ENCODE measurements at places on chromosomes 13 and 19. TPM values are rescaled to one million over a fixed set of nuclear protein-coding genes. Genes with fewer than 3 reads are reported as not detected.
A peak's percentile ranks its signal among the peaks of the same experiment; 100 is the strongest.

DNA sequence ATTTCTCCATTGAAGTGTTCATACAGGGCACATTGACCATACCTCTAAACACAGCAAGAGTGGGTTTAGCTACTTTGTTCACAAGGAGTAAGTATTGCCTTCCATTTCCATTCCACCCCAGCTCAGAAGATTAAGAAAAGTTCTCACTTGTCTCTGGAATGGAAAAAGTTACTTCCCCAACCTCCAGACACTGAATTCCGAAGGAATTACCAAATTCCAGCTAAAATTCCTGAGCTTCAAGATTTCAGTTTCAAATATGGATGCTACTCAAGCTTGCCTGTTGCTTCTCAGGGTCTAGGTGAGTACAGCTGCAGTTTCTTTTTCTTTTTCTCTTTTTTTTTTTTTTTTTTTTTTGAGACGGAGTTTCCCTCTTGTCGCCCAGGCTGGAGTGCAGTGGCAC is 33.6 kb downstream of the TEX26 start:
- DNase-seq, result no peak

GRCh38 chr19:6822311-6822670 is 49.8 kb downstream of the VAV1 start:
- DNase-seq, result no peak

- peak; percentile 21 for DNase-seq
These were observed 203.5 kb downstream of the ENOX1 start for GRCh38 chr13:43583321-43583720.

GRCh38 chr19:1252221-1252820 is 3.9 kb downstream of the MIDN start:
- DNase-seq, result peak; percentile 87

The SULT2A1 gene
- not detected for total RNA-seq

The ZNF724 gene
- 3.3 TPM for total RNA-seq

The TMIGD2 gene
- total RNA-seq, result not detected

GRCh38 chr13:76210262-76210661 is 574.1 kb downstream of the LMO7 start:
- DNase-seq, result no peak

DNA sequence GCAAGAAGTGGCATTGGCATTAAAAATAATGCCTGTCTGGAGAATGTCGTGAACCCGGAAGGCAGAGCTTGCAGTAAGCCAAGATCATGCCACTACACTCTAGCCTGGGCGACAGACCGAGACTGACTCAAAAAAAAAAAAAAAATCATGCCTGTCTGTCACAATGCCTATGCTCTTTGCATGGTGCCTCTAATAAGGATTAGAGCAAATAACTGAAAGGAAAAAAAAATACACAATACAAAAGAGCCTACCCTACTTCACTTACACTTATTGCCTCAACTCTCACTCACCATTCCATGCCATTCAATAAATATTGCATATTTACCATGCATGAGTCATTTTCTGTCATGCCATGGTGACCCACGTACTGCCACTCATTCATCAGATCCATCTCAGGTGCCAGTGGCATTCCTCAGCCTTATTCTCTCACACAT is 49.1 kb downstream of the TBC1D4 start:
- no peak for DNase-seq

The LILRA5 gene
- total RNA-seq, result not detected

GRCh38 chr19:47428177-47428894 is 9.0 kb upstream of the MEIS3 start:
- DNase-seq, result peak; percentile 94

DNA sequence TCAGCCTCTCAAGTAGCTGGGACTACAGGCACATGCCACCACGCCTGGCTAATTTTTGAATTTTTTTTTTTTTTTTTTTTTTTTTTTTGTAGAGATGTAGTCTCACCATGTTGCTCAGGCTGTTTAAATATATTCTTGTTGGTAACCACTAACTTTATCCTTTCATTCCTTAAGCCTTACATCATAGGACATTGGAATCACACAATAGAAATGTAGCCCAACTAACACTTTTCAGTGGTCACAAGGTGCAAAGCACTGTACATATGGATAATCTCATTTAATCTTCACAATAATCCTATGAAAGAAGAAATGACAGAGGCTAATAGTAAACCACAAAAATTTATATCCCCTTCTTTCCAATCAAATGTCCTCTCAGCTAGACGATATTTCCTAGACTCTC is 417.8 kb upstream of the DACH1 start:
- DNase-seq, result no peak

DNA sequence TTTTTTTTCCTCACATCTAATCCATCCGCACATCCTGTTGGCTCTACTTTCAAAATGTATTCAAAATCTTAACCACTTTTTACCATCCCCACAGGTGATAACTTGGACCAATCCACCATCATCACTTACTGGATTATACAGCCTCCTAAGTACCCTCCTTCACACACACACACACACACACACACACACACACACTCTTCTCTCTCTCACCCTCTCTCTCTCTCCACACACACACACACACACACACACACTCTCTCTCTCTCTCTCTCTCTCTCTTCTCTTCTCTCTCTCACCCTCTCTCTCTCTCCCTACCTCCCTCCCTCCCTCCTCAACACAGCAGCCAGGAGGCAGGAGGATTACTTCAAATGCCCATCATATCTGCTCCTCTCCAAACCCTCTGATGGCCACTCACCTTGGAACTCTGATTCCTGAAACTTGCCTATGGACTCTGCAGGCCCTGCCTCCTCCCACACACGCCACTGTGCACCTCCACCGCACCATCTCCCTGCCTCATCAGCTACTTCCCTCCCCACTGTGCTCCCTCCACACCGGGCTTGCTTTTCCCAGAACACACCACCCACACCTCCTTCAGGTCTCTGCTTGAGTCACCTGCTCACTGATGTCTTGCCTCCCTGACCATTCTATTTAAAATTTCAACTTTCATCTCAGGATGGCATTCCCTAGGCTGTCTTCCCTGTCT is 39.7 kb downstream of the RCBTB2 start:
- no peak for DNase-seq

GRCh38 chr13:28710161-28710560 is 8.6 kb downstream of the SLC46A3 start:
- no peak for DNase-seq

The CGB1 gene
- total RNA-seq, result not detected

GRCh38 chr13:19184176-19184575 is 2.6 kb upstream of the TUBA3C start:
- DNase-seq, result no peak

The ATP8A2 gene
- under 0.01 TPM for total RNA-seq

DNA sequence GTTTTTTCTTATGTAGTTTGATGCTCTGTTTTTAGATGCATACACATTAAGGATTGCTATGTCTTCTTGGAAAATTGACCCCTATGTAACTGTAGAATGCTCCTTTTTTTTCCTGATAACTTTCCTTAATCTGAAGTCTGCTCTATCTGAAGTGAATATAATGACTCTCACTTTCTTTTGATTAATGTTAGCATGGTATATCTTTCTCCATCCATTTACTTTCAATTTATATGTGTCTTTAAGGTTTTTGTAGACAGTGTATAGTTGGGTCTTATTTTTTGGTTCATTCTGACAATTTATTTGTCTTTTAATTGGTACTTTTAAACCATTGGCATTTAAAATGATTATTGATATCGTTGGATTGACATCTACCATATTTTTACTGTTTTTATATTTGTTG is 92.3 kb downstream of the URI1 start:
- no peak for DNase-seq

DNA sequence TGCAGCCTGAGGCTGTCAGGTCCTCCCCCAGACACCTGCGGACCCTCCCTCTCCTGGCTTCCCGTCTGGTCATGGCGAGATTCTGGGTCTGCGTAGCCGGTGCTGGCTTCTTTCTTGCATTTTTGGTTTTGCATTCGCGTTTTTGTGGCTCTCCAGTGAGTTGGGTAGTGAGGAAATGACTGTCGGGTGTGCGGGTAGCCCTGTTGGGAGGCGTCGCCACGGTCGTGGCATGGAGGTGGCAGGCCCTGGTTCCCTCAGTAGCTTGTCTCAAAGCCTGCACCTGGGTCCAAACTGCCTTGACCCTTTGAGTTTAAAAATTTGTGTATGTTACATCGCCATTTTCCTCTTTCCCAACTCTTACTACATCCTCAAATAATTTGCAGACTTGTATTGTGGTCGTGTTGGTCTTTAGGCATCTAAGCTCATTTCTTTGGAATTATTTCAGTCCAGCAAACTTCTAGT is 344 bp downstream of the NHLRC3 start:
- DNase-seq, result peak; percentile 24

DNA sequence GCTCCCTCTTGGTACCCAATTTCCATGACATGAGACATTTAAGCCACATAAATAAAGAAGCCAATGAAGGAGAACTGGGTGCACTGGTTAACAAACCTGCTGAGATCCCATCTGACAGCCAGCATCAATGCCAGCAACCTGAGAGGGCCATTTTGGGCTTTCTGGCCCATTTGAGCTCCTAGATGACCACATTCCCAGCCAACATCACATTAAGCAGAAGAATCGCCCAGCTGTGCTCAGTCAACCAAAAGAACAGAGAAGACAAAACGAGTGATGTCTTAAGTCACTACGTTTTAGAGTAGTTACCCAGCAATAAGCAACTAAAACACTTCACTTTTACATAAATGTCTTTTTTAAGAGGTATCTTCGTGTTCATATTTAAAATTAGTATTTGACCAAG is 21.9 kb downstream of the LCP1 start:
- no peak for DNase-seq

DNA sequence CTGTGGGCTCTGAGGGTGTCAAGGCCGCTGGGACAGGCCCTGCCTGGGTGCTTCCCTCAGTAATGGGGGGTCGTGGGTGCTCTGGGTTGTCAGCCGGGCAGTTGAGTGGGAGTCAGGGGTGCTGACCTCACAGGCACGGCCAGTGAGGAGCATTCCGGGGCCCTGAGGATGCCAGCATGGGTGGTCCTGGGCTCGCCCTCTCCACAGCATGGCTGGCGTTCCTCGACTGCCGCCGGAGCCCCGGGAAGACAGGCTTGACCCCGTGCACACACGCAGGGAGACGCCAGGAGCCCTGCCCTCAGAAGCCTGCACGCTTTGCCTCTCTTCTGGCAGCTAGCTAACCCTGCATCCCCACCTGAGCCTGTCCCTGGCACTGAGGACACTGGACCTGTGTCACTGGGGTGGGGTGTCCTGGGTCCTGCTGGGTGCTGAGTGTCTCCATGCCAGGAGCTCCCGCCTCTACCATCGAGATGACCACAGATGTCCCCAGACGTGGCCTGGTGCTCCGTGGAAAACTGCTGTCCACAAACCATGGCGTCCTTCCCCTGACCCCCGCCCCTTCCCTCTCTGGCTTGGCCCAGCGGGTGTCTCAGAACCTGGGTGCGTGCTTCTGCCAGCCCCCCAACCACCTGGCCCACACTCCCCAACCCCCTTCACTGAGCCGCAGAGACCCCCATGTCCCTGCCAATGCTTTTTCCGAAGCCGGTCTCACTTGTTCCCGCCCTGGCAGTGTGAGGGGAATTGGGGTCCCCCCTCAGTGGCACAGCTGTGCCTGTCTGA is 4.4 kb upstream of the NDUFS7 start:
- no peak for DNase-seq

The LHB gene
- not detected for total RNA-seq

The ICAM4 gene
- total RNA-seq, result 0.22 TPM

DNA sequence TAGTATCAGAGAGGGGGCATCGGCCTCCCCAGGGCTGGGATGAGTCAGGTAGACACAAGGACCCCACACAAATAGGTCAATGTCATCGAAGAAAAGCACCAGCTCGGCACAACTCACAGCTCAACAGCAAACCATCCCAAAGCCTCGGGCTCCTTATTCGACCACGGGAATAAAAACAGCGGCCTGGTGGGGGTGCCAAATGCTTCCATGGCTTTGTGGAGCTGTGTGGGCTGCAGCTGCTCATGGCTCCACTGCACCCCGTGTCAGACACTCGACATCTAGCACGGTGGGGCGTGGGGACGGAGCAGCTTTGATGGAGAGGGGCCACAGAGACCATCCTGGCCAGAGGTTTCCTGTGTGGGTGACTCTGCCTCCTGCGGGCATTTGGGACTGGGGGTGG is 212.5 kb upstream of the SOX1 start:
- no peak for DNase-seq

DNA sequence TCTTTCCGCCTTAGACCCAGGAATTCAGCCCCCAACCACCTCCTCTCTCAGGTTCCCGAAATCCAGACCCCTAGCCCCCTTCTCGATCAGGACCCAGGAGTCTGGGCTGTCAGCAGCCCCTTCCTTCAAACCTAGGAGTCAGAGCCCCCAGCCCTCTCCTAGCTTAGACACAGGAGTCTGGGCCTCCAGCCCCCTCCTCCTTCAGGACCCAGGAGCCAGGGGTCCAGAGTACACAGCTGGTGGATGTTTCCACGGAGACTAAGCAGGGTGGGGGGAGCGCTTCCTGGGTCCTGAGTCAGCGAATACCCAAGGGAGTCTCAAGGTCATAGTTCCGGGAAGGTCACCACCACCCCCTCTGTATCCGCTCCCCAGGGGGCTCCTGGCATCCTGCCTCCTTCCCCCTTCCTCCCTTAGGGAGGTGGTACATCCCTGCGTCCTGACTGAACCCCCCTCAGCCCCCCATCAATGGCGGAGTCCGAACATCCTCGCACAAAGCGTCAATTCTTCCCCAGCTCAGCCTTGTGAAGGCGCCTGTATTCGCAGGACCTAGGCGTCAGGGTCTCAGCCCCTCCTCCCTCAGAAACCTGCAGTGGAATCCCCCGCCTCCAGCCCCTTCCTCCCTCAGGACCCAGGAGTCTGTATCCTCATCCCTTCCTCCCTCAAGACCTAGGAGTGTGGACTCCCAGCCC is 4.6 kb downstream of the CADM4 start:
- no peak for DNase-seq

The METTL21C gene
- total RNA-seq, result not detected

The DLL3 gene
- total RNA-seq, result 0.22 TPM

- DNase-seq, result no peak
These were observed 2.4 kb upstream of the PLPP2 start for GRCh38 chr19:293436-294110.

- no peak for DNase-seq
These were observed 115.4 kb upstream of the TMTC4 start for GRCh38 chr13:100789968-100790367.

DNA sequence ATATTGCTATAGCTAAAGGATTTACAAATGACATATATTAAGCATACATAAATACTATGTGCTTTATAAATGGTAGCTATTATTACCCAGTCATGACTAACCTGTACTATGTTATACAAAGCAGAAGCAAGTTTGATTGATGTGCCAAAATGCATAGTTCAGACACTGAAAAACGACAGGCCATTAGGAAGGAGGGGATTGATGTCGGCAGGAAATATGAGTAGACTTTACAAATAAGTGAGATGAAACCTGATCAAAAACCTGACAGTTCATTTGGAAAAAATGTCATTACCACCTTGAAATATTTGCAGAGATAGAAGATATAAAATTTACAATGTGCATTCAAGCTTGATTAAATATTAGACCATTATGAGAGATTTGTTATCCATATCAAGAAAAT is 38.8 kb upstream of the TPP2 start:
- no peak for DNase-seq

GRCh38 chr19:39939556-39939955 is 5.1 kb upstream of the FCGBP start:
- no peak for DNase-seq

The KLK14 gene
- not detected for total RNA-seq
